ENCODE measurements at places on chromosomes 13 and 19.

- H3K36me3 ChIP-seq, result no peaks in the 10 kb centered on the region
- peak overlapping the region; percentile 14 for H3K4me3 ChIP-seq
- H3K27me3 ChIP-seq, result no peaks in the 10 kb centered on the region
- no peak for DNase-seq
These were observed 86.3 kb downstream of the LRCH1 start for GRCh38 chr13:46639033-46639981.

DNA sequence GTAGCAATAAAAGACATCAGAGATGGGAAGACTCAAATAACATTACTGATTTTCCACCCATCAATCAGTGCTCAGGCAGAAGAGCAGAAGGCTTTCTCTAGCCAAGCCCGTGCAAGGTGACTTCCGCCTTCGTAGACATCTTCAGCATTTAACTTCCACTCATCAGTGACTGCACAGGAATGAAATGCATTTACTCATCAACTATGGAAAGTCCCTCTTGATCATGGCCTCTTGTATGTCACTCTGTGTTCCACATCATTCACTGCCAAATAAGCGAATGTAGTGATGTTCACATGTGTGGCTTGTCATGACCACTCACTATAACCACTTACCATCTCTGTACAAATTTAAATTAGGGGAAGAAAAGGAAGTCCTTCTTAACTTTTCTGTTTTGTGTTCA is 49.4 kb downstream of the SACS start:
- H3K36me3 ChIP-seq, result no peaks in the 10 kb centered on the region
- H3K4me1 ChIP-seq, result peaks cover 16% of the 10 kb centered on the region
- no peak for DNase-seq
- H3K27me3 ChIP-seq, result no peaks in the 10 kb centered on the region

- DNase-seq, result no peak
- H3K4me1 ChIP-seq, result no peaks in the 10 kb centered on the region
- H3K4me3 ChIP-seq, result no peak overlapping the region
- no peaks in the 10 kb centered on the region for H3K36me3 ChIP-seq
These were observed 6.3 kb downstream of the PMIS2 start for GRCh38 chr19:35592226-35592625.

- no peaks in the 10 kb centered on the region for H3K36me3 ChIP-seq
- no peak for DNase-seq
- no peak overlapping the region for H3K4me3 ChIP-seq
- no peak overlapping the region for H3K27ac ChIP-seq
- H3K27me3 ChIP-seq, result no peaks in the 10 kb centered on the region
These were observed 374.9 kb downstream of the SPRY2 start for GRCh38 chr13:79966059-79966458.

DNA sequence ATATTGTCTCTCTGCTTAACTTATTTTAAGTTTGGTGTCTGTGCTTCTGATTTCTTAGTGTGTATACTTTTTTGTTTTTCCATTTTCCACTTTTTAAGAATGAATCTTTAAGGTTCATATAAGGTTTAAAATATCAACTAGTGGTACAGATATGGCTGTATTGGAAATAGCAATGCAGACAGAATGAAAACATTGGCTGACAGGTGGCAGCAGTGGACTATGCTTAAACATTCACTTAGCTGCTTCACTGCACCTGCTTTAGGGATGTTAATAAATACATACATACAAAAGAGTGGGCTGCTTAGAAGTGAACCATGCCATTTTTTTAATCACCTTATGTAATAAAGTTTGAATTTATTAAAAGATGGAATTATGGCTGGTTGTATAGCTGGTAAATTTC is 27.3 kb downstream of the TM9SF2 start:
- no peaks in the 10 kb centered on the region for H3K4me1 ChIP-seq
- H3K27me3 ChIP-seq, result no peaks in the 10 kb centered on the region
- H3K27ac ChIP-seq, result no peak overlapping the region
- no peaks in the 10 kb centered on the region for H3K36me3 ChIP-seq

DNA sequence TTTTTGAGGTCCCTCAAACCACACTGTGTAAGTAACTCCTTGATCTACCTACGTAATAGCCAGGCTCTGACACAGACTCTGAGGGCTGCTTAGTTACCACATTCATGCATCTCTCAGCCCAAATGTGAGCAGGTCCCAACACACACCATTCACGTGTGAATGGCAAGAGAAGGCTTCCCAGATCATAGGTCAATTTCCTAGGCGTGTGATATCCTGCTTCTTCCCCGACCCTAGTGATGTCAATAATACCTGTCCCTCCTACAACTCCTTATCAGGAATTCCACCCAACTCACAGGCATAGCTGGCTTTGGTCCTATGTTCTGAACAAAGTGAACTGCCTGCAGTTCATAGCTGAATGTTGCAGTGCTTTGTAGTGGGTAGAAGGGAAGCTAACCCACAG is 334.5 kb downstream of the RFC3 start:
- no peaks in the 10 kb centered on the region for H3K36me3 ChIP-seq
- no peaks in the 10 kb centered on the region for H3K27me3 ChIP-seq
- H3K27ac ChIP-seq, result peak overlapping the region; percentile 80
- no peak for DNase-seq
- no peak overlapping the region for H3K4me3 ChIP-seq

DNA sequence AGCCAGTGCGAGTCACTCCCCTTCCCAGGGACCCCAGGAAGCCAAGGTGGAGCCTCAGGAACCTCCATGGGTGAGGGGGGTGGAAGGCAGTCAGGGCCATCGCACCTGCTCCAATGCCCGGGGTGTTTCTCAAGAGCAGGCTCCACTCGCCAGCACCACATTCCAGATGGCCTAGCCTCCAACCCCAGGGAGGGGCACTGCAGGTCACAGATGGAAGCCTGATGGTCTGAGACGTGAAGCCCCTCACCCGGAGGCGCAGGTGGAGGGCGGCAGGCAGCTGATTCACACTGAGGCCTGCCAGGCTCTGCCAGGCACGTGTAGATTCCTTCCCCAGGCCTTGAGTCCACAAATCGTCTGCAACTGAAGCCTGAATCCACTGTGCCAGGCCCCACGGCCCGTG is 23.0 kb upstream of the ISYNA1 start:
- H3K27ac ChIP-seq, result peak overlapping the region; percentile 89
- H3K4me1 ChIP-seq, result peaks cover 62% of the 10 kb centered on the region
- no peak overlapping the region for H3K4me3 ChIP-seq

GRCh38 chr13:90592943-90593342 is 754.5 kb upstream of the MIR17HG start:
- H3K27ac ChIP-seq, result no peak overlapping the region
- H3K36me3 ChIP-seq, result no peaks in the 10 kb centered on the region
- H3K4me1 ChIP-seq, result no peaks in the 10 kb centered on the region

DNA sequence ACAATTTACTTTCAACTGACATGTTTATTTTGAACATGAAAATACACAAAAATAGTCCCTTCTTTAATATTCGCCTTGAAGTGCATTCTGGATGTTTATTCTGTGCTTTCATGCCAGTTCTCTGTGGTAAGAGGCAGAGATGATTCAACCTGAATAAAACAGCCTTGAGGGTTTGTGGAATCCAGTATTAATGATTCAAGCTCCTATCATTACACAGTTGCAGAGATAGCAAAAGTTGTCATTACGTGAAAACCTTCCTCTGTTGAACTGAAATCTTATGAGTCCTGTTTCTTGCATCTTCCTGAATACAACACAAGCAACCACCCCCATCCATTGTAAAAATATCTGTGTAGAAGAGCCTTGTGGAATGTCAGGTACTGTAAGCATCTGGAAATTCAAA is 142.3 kb upstream of the HTR2A start:
- H3K4me1 ChIP-seq, result no peaks in the 10 kb centered on the region
- no peaks in the 10 kb centered on the region for H3K36me3 ChIP-seq
- no peaks in the 10 kb centered on the region for H3K27me3 ChIP-seq
- no peak overlapping the region for H3K4me3 ChIP-seq
- no peak overlapping the region for H3K27ac ChIP-seq

DNA sequence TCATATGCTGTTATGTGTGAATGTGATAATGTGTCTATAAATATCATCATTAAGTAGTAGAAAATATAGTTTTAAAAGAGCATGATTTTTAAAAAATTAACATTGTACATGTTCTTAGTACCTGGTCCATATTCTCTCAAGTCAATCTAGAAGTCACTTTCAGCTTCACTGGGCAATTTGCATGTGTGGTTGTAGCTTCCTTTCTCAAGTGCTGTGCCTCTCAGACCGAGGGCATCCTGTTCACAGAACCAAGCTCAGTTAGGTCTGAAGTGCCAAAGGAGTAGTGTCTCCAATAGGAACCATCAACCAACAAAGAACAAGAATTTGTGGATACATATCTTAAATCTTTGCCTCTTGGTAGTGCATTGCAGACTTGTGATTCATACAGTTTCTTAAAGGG is 541.8 kb upstream of the SLC10A2 start:
- H3K27me3 ChIP-seq, result no peaks in the 10 kb centered on the region
- no peak overlapping the region for H3K4me3 ChIP-seq
- no peaks in the 10 kb centered on the region for H3K36me3 ChIP-seq
- no peaks in the 10 kb centered on the region for H3K4me1 ChIP-seq
- no peak overlapping the region for H3K27ac ChIP-seq
- no peak for DNase-seq

DNA sequence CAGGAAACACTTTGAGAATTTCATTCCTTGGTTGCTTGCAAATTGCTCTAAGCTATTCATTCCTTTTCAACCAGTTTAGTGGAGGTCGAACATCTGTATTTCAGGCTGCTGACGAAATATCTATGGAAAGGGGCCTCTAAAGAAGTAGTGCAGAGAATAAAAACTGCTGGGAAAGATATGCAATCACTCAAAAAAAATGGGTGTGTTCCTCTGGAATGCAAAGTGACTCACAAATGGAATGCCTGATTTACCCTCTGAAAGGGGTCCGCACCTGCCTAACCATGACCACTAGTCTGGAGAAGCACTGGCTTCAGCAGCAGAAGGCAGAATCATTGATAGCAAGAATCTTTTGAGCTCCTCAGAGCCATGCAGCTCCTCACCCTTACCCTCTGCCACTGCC is 129.4 kb downstream of the PCDH9 start:
- no peaks in the 10 kb centered on the region for H3K4me1 ChIP-seq
- no peak overlapping the region for H3K4me3 ChIP-seq
- no peaks in the 10 kb centered on the region for H3K36me3 ChIP-seq
- DNase-seq, result no peak
- H3K27ac ChIP-seq, result no peak overlapping the region

DNA sequence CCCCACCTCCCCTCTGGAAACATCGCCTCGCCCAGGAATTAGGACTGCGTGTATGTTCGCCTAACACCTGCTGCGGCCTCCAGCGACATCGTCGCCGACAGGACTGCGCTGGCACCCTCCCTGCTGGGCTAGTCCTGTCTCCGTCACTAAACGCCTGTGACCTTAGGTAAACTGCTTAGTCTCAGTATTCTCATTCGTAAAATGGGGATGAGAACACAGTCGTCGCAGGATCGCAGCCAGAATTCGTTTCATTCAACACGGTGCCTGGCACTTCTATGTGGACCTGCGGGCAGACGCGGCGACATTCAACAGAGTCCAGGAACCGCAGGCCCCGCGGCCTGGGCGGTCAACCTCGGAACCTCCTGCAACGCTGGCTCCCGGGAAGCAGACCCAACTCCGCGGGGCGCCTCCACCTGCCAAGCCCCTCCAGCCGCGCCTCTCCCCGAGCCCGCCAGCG is 485 bp downstream of the CRYL1 start:
- H3K36me3 ChIP-seq, result no peaks in the 10 kb centered on the region
- peak overlapping the region; percentile 59 for H3K27ac ChIP-seq

GRCh38 chr19:35801828-35802227 is 10.8 kb downstream of the PRODH2 start:
- H3K27me3 ChIP-seq, result peaks cover 2% of the 10 kb centered on the region
- DNase-seq, result no peak
- no peak overlapping the region for H3K27ac ChIP-seq
- no peaks in the 10 kb centered on the region for H3K36me3 ChIP-seq
- no peaks in the 10 kb centered on the region for H3K4me1 ChIP-seq
- H3K4me3 ChIP-seq, result no peak overlapping the region

- H3K27ac ChIP-seq, result no peak overlapping the region
- no peaks in the 10 kb centered on the region for H3K4me1 ChIP-seq
- no peaks in the 10 kb centered on the region for H3K27me3 ChIP-seq
- DNase-seq, result no peak
These were observed 22.0 kb downstream of the MUC16 start for GRCh38 chr19:8988204-8988603.

GRCh38 chr13:73608157-73608516 is 526.1 kb downstream of the KLF12 start:
- H3K4me3 ChIP-seq, result no peak overlapping the region
- H3K4me1 ChIP-seq, result no peaks in the 10 kb centered on the region
- H3K36me3 ChIP-seq, result no peaks in the 10 kb centered on the region
- no peak overlapping the region for H3K27ac ChIP-seq
- DNase-seq, result no peak
- no peaks in the 10 kb centered on the region for H3K27me3 ChIP-seq

DNA sequence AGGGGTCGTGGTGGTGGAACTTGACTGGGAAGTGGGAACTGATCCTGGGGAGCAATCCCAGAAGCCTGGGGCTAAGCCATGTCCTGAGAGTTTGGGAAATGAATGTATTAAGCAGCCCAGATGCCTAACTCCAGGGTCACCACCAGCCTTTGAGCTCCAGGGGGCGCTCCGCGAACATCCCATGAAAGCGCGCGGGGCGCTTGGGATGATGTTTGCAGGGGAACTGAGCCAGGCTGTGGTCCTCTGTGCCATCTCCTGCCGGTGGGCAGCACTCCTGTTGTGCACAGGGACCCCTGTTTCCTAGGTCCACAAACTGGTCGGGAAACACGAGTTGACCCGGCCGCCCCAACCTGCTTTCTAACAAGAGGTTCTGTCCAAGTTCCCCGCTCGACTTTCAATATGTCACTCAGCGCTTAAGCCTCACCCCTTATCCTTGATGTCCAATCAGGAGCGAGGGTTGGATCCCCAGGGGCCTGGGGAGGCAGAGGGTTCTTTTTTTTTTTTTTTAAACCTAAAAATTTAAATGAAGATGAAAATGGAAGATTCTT is 14.4 kb downstream of the LEUTX start:
- H3K27ac ChIP-seq, result no peak overlapping the region
- peak overlapping the region; percentile 73 for H3K4me3 ChIP-seq
- H3K27me3 ChIP-seq, result no peaks in the 10 kb centered on the region
- H3K4me1 ChIP-seq, result no peaks in the 10 kb centered on the region
- DNase-seq, result peak; percentile 33
- no peaks in the 10 kb centered on the region for H3K36me3 ChIP-seq

DNA sequence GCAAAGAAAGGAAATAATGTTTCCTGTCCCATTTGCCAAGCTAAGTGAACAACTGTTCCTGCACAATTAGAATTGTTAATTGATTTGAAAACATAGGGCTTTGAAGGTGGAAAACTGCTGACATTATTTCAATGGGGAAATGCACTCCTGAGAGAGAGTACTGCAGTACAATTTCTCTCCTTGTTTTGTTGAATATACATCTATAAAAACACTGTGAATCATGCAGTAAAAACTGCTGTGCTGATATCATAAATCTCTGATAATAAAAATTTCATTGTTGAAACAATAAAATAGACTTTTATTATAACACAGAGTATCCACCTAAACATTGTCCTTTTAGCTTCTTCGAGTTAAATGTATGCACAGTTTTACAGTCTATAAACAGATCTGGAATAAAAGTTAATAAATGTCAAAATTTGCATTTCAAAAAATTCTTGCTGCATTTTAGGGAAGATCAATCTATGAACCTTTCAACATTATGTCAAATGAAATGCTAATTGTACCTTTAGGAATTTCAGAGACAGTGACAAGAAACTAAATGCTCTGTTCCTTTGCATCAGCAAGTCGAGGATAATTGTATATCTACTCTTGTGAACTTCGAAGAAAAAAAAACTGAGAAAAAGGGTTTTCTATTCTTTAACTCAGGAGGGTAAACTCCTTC is 328.2 kb upstream of the DACH1 start:
- no peaks in the 10 kb centered on the region for H3K36me3 ChIP-seq
- H3K27me3 ChIP-seq, result no peaks in the 10 kb centered on the region
- no peak overlapping the region for H3K4me3 ChIP-seq
- no peak for DNase-seq
- H3K4me1 ChIP-seq, result no peaks in the 10 kb centered on the region

All from thoracic aorta (tissue), 2 donors.